ENCODE measurements at places on chromosomes 4 and X.

DNA sequence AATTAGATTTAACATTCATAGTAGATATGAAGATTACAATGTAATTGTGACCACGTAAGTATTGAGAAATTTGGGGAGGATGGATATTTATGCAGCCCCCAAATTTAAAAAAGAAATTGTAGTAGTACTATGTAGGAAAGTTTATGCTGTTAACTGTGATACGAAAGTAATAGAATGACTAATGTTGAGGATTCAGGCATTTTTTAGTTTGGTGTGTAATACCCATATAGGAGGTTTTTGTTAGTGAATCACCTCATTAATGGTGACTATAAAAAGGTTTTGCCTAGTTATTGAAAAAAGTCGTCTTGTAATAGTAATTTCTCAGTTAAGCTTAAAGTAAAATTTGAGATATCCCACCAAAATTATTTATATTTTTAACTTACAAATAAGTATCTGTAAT, 67.2 kb downstream of the SMARCAD1 start:
- DNase-seq: no peak

DNA sequence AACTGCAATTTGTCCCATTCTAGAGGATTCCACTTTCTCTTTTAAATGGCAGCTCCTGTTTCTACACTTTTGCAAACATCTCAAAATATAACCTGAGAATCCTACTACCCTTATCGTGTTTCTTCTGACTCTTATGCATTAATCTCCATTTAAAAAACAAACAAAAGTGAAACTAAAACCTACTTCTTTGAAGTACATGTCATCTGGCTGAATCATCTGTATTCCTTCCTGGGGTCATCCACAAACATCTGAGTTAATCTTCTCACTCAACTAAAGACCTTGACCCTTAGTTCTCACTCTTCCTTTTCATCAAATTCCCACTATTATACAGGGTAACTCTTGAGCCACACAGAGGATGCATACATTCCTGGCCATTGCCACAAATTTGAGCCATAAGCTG, 584.8 kb downstream of the PPARGC1A start:
- no peak for DNase-seq

GRCh38 chr4:86117705-86118302, 242.0 kb downstream of the MAPK10 start:
- no peak for DNase-seq

DNA sequence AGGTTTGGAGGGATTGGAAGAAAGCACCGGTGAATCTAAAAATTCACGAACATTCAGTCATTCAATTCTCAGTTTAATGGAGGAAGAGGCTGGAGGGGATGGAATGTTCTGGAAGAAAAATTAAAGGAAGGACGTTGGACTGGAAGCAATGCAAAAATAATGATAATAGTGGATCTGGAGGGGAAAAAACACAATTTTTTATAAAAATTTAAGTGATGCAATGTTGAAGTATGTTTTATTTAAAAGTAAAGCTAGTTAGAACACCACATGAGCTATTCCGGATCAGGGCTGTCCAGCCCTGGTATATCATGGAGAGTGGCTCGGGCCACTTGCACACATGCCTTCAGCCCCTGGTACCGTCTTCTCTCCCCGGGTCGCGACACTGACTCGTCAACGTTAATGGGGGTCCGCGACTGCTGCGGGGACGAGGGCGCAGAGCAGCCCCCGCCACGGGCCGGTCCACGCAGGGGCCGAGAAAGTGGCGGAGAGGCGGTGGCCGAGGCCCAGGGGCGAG, 204.6 kb downstream of the TENM3 start:
- no peak for DNase-seq

GRCh38 chr4:69881173-69881773, 21.3 kb upstream of the SULT1E1 start:
- DNase-seq: peak; percentile 2

DNA sequence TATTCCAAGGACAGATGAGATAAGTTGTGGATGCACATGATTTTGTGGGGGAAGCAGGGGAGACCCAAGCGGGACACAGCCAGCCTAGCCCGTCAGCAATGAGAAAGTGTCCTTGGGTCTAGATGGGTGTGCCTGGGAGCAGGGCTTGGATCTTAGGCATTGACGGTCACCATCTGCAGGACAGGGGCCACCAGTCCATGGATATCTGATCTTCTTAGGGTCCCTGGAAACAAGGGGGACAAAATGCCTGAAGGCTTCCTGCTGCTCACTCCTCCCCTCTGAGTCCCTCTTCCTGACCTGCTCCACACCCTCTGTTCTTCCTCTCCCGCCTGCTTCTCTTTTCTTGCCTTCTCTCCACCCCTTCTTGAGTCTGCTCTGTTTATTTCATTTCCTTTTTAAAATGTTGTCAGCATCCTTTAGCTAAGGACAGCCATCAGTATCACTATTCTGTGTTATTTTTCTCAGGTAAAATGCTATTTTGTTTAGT, 298.4 kb downstream of the RAPGEF2 start:
- DNase-seq: no peak

- DNase-seq: no peak
Measured at GRCh38 chrX:126552313-126553022, at the start of gene DCAF12L1. Gene DCAF12L1 (minus strand): TSS chrX:126552814. CDS start chrX:126552608, 206 bp downstream.

GRCh38 chr4:104394406-104395167, 100.1 kb downstream of the CXXC4 start:
- no peak for DNase-seq

DNA sequence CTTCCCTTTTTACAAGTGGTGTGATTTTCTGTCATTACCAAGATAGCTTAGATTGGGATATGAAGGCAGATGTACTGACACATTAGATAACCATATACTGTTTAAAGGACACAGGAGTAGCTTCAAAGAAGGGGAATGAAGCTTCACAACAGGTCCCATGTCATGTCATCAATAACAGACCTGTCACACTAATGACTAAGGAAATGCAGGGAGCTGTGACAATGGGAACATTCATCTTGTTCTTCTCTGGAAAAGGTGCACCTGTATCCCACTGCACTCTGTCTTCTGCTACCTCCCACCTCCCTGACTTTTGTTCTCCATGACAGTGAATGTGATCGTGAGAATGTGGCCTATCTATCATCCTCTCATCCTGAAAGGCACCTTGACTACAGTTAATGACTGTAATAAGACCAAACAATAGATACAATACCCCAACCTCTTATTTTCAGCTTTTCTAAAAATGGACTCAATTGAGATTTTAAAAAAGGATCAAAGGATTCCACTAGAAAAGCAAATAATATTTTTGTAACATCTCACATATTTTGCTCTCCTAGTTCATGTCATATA, 472.5 kb downstream of the STPG2 start:
- DNase-seq: no peak

DNA sequence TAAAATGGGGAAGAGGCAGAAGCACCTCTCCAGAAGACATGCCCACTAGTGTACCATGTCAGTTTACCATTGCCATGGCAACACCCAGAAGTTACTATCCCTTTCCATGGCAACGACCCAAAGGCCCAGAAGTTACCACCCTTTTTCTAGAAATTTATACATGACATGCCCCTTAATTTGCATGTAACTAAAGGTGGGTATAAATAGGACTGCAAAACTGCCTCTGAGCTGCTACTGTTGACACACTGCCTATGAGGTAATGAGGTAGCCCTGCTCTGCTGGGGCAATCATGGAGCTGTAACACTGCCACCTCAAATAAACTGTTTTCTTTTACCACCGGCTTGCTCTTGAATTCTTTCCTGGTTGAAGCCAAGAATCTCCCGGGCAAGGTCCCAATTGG, 13.9 kb upstream of the BEX4 start:
- DNase-seq: no peak

GRCh38 chrX:42094218-42094617, 170.9 kb upstream of the CASK start:
- no peak for DNase-seq

DNA sequence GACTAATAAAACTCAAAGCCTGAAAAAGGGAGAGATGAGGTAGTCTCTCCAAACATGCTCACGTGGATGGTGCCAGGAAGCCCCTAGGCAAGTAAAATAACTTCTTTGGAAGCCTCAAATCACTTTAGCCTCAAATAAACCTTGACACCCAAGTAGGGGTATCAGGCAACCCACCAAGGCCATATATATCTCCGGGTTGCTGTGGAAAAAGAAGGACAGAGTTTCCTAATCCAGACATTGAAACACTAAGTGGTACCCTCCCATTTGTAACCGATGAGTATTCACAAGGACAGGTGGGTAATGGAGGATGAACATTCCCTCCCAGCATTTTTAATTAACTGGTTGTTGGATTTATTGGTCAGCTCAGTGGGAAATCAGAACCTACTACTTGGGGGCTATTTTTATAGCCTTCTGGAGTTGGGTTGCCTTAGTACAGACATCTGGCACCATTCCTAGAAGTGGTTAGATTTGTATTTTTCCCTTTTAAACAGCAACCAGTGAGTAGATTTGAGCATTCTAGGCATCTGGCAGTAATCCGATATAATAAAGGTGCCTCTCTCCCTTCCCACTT, 87.7 kb downstream of the GPC3 start:
- no peak for DNase-seq

GRCh38 chr4:176134670-176135069, 60.7 kb downstream of the SPATA4 start:
- DNase-seq: no peak

GRCh38 chrX:34915463-34916225, 27.0 kb upstream of the FAM47B start:
- no peak for DNase-seq

DNA sequence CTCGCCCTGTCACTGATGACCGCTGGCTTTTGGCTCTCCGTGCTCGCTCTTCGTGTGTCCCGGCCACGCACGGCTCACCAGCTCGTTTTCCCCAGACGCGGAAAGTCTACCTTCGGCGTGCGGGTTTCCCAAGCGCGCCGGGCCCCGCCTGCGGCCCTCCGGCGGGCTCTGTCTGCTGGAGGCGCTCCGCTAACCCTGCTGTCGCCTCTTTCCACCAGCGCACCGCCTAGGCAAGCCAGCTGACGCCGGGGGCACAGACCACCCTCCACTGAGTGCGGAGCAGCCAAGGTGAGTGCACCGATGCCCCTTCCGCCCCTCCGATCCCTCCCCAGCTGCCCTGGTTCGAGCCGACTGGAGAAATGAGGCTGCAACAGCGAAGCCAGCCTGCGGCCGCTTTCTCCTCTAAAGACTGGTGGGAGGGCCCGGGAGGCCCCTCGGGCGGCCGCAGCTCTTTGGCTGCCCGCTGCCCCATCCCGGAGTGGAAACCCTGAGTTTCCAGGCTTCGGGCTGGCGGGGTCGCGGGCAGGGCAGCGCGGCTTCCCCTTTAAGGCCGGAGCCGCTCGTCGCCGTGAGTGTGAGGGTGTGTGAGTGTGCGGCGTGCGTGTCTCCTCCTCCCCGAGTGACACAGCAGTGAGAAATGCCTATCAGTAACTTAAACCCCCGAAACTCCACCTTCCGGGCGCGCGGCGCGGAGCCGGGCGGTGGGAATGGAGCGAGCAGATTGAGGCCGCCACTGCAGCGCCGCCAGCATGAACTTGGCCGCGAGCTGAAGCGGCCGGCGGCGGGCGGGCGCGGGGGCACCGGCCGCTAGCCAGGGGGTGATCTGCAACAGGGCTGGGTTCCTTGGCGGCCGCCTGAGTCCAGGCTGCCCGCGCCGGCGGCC, at the start of gene MAMLD1:
Gene MAMLD1 (plus strand): TSS at position 719 of the 883 bp plus-strand sequence. CDS start 82,200 bp downstream, outside the sequence.
- DNase-seq: no peak

DNA sequence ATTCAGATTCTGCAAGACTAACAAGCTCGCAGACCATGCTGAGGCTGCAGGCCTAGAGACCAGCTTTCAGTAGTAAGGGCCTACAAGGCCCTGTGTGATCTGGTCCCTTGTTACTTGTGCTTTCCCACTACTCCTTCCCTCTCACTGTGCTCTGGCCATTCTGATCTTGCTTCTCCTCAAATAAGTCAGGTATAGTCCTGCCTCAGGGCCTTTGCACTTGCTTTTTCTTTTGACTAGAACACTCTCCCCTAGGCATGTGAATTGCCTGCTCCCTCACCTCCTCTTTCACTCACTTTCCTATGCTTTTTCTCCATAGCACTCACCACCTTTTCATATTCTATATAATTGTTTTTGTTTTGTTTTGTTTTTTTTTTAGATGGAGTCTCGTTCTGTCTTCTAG, 22.2 kb downstream of the AKAP14 start:
- no peak for DNase-seq

GRCh38 chr4:132316738-132317137, 832.4 kb upstream of the PCDH10 start:
- DNase-seq: no peak

GRCh38 chr4:15020502-15021286, 18.4 kb downstream of the CPEB2 start:
- no peak for DNase-seq

DNA sequence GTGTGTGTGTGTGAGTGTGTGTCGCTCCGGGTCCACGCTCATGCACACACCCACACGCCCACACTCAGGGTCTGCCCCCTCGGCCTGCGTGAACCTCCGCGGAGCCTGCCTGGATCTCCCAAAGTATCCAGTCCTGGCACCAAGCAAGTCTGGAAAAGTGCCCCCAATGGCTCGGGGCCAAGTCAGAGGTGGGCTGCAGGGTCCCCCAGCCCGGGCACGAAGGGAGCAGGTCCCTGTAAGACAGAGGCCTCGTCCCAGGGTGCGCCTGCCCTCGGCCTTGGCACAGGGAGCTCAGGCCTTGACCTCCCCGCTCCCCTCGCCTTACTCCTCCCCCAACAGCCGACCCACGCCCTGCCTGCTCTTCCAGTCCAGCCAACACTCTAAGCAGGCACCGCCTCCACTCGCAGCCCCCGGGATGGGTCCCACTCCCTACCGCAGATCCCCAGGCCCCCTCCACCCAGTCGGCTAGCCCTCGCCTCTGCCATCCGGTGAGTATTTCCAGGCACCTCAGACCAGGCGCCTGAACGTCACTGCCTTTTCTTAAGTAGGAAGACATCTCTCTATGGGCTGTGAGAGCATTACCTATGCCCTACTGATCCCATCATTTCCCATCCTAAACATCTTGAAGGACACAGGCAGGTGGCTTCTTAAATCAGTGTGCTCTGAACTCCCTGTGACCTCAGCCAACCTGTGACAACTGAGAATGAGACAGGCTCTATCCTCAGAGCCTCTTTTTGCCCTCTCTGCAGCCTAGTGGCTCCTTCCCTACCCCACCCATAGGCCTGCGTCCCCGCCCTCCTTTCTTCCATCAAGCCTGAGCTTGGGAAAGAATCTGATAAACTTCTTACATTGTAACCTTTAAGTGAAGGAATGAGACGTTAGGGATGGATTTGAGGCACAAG, 704 bp downstream of the FAM114A1 start:
- no peak for DNase-seq

GRCh38 chrX:698206-698605, 67.6 kb downstream of the SHOX start:
- DNase-seq: no peak

Data from stimulated activated CD4-positive, alpha-beta T cell treated with anti-CD3 and anti-CD28 coated beads, Interleukin-15, amount 100 ng/mL, for 48 hours (primary cell).